Activated naive CD4-positive, alpha-beta T cell treated with anti-CD3 and anti-CD28 coated beads, Interleukin-2, amount 50 U/mL, for 16 hours (primary cell): ENCODE measurements at places on chromosomes 2 and 18.

GRCh38 chr2:72326759-72327158, 179.1 kb upstream of the CYP26B1 start:
- DNase-seq: no peak

- DNase-seq: no peak
Measured at GRCh38 chr2:33083699-33084387, 137.1 kb downstream of the LTBP1 start.

GRCh38 chr2:51013079-51013932, 18.6 kb downstream of the NRXN1 start:
- no peak for DNase-seq

- DNase-seq: no peak
Measured at GRCh38 chr2:199220920-199221319, 236.8 kb downstream of the SATB2 start.

GRCh38 chr2:206274434-206275311, at the start of gene ZDBF2:
Gene ZDBF2, plus strand, starts transcription at chr2:206274663. Its CDS starts 7,187 bp downstream, at chr2:206281850.
- peak; percentile 57 for DNase-seq

DNA sequence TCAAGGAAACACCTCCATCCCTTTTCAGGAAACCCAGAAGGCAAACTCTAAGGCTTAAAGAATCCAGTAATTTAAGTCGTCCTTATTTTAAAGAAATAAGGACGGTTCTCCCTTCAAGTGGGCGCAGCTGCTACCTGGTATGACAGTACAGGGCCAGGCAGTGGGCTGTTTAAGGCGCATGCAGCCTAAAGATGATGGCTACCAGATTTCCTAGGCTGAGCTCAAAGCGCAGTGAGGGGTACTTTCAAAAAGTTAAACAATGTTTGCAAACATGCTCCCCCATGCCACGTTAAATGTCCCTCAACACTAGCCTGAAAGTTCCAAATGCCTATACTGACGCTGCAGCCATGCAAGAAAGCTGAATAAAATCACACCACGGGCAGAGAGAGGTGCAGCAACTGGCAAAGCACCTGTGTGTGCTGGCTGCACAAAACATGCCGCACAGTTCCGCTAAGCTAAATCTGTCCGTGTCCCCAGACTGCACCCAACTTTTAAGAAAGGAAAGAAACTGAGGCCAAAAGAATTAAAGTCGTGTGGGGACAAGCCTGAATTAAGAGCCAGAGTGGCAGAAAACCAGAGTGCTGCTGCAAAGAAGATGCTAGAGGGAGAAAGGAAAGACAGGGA, 583 bp downstream of the HIBCH start:
- DNase-seq: peak; percentile 18

GRCh38 chr2:230866756-230867523, 2.2 kb downstream of the ITM2C start:
- peak; percentile 48 for DNase-seq

GRCh38 chr2:109376115-109376514, 237.7 kb downstream of the SEPTIN10 start:
- DNase-seq: no peak
